ENCODE measurements at places on chromosomes 6 and 20.
A peak's percentile ranks its signal among the peaks of the same experiment; 100 is the strongest.

DNA sequence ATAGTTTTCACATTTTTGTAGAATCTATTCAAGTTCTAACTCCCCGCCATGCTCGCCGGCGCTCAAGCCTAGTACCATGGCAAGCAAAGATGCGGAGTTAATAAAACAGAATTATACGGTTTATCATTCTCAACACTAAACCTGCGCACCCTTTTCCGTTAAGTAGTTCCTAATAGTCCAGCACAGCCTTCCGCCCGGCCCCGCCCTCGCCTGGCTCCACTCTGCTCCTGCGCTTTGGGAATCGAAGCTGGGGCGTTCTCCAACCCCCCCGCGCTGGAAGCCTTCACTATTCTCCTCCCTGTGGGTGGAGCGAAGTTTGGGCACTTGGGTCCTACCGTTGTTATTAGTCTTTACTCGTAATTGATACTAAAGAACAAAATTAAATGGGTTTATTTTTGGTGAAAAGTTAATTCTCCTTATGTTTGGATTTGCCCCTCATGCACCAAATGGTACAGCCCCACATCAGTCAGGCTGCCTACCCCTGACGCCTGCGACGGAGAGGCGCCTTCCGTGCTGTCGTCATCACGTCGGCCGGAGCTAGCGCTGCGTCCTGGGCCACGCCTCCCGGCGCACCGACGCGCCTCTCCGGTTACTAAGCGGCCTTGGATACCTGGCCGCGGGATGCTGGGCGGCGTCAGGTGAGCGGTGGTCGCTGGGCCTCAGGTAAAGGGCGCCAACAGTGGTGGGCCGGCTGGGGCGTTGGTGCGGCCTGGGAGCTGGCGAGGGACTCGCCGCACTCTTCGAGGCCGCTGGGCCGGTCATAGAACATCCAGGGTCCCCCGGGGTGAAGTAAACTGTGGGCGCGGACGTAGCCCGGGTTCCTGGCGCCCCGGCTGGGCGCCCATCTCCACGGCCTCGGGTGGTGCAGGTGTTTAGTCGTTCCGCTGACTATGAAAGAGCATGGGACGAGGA, at the start of gene IFT52:
Gene IFT52 (plus strand): TSS at position 546 of the 912 bp plus-strand sequence. CDS start 3,762 bp downstream, outside the sequence.
- DNase-seq = peak; percentile 94

- DNase-seq = peak; percentile 99
Observed at GRCh38 chr6:138227316-138227781, 9.1 kb upstream of the PBOV1 start.

- DNase-seq = no peak
Observed at GRCh38 chr6:30100585-30101443, 12.1 kb downstream of the TRIM31 start.

DNA sequence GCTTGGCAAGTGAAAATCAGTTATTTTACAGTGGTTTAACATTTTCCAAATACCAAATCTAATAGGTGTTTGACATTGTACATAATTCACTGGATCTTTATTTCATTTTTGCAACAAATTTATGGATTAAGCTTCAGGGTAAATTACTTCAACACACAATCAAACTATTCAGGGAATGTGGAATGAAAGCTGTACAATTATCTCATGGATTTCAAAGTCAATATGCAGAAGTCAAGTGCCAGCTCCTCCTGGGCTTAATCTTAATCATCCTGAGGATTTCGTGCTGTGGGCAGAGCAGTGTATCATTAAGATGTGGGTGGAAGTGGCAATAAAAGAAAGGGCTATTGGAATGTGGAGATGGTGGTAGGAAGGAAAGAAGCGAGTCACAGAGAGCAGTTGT, 548.8 kb downstream of the COL12A1 start:
- DNase-seq = no peak

DNA sequence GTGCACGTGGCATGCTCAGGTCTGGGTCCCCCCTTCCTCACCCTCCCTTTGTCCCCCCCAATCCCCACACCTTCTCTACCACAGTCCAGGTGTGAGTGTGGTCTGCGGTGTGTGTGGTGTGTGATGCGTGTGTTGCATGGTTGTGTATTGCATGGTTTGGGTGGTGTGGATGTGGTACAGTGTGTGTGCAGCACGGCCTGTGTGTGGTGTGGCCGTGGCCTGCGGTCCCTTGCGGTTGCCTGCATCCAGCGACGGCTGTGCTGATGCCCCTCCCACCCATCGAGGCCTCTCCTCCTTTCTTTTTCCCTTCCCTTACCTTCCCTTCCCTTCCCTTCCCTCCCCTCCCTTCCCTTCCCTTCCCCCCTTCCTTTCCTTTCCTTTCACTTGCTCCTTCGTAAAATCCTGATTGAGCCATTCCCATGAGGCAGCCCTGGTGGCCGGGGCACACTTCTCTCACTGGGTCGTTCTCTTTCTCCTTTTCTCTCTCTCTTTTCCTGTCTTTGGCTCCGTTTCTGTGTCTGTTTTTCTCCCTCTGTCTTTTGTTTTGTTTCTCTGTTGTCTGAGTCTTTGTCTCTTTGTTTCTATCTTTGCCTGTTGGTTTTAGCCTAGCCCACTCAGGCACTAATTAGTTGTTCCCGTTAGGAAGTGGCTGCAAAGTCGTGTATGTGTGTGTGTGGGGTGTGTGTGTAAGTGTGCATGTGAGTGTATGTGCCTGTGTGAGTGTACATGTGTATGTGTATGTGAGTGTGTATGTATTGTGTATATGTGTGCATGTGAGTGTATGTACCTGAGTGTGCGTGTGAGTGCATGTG, 65.7 kb downstream of the SRC start:
- DNase-seq = no peak

DNA sequence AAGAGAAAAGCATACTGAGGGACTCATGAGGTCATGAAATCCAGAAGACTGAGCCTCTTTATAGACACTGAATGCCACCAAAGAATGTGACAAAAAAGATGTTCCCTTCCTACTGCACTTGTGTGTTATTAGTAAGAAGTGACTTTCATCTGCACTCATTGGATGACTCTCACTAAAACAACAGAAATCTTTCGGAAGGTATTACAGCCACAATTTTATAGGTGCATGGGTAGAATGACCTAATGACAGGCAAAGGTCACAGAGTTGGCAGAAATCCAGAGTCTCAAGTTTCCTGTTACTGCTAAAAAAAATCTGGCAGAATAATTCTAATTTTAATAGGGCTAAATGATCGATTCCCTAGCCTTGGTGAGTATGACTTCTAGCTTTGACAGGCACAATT, 13.3 kb downstream of the PKHD1 start:
- DNase-seq = no peak

DNA sequence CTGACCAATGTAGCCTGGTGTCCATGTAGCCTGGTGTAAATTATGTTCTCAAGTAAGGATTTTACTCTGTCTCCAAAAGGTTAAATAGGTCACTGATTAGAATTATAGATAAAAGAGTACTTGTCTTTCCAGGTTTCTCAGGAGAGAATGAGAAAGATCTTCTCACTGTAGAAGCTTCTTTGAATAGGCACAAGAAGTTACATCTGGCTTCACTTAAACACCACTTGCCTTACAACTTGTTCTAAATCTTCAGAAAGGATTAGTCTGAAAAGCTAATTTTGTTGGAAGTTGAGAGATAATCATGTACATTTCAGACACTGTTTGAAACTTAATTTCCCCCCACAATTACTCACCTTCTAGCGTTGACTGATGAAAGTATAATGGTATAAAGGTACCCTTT, 275.3 kb downstream of the FARS2 start:
- no peak for DNase-seq

- DNase-seq = no peak
Observed at GRCh38 chr6:132780770-132781371, 17.6 kb downstream of the SLC18B1 start.

- DNase-seq = no peak
Observed at GRCh38 chr6:77123527-77123926, 339.8 kb downstream of the HTR1B start.

- DNase-seq = no peak
Observed at GRCh38 chr6:110703010-110703905, 112.0 kb downstream of the CDK19 start.

- DNase-seq = no peak
Observed at GRCh38 chr6:117497237-117497636, 14.8 kb downstream of the DCBLD1 start.

DNA sequence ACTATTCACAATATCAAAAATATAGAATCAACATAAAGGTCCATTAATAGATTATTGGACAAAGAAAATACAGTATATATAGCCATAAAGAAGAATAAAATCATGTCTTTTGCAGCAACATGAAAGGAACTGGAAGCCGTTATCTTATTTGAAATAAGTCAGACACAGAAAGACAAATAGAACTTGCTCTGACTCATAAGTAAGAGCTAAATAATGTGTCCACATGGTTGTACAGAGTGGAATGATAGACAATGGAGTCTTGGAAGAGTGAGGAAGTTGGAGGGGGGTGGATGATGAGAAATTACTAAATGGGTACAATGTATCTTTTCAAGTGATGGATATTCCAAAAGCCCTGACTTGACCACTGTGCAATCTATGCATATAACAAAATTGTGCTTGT, 613.5 kb downstream of the PHF3 start:
- DNase-seq = no peak

- DNase-seq = no peak
Observed at GRCh38 chr6:155315516-155315871, 1.2 kb upstream of the TFB1M start.

DNA sequence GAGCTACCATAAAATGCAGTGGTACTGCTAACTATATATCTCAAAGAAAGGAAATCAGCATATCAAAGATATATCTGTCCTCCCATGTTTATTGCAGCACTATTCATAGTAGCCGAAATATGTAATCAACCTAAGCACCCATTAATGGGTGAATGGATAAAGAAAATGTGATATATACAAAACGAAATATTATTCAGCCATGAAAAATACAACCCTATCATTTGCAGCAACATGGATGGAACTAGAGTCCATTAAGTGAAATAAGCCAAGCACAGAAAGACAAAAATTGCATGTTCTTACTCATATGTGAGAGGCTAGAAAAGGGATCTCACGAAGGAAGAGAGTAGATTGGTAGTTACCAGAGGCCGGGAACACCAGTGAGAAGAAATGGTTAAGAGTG, 126.1 kb downstream of the PDE10A start:
- DNase-seq = no peak

DNA sequence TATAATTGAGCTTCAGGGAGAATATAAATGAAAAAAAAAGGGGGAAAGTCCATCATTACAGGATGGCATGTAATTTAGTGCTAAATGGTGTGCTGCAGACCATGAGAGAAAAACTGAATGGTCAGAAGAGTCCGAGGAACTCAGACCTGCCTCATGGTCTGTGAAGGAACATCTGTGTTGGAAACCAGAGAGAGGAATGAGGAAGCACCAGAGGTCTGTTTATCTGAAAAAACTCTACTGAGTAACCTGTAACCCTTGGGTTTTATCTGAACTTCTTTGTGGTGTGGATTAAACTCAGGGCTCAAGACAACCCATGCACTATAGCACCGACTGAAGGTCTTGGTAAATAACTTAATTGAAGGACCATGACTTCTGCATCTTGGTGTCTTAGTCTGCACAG, 108.1 kb downstream of the RNF144B start:
- no peak for DNase-seq

DNA sequence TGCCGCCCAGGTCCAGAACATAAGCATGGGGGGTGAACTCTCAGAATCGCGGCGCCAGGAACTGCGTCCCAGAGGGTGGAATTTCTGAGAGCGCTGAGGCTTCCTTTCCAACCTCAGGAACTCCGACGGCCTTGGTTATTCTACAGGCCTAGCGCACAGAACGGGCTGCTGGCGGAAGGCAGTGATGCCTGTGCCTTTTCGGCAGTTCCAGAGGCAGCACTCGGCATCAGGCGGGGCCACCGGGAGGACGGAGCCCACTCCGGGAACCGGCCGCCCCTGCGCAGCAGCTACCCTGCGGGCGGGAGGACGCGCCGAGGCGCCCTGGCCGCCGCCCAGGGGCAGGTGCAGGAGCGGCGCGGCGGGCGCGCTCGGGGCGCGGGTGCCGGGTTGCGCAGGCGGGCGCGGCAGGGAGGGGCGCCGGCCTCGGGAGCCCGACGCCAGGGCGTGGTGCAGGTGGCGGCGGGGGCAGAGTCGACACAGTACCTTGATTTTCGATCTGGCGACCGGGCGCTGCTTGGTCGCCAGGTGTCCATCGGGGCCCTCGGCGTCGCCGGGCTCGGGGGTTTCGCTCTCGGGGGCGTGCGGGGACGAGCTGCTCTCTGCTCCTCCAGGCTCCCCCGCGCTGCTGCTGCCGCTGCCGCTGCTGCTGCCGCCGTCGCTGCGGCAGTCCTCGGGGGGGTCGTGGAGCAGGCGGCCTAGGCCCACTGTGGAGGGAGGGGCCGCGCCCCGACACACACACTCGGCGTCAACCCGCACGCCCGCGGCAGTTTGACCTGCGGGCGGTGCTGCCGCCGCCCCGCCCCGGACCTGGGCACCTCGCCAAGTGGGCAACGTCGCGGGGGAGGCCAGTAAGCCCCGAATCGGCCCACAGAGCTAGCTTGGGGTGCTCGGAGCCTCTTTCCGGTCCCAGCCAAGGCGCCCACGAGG, 1.3 kb downstream of the OVOL2 start:
- DNase-seq = peak; percentile 67

DNA sequence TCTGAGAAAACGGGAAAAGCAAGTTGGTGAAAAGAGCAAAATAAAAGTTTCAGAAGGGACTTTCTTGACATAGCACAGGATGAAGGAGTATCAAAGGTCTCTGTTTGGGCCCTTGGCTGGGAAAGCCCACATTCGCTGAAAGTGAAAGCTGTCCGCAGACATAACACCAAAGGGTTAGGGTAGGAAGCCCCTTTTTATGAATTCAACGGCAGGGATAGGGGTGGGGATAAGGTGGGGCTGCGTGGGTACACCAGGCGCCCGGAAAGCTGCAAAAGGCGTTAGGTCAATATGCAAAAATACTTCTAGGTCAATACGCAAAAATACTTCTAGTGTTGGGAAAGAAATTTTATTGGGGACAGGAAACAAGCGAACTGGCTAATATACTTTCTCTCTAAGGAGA, 135.1 kb downstream of the OR2B2 start:
- DNase-seq = no peak

DNA sequence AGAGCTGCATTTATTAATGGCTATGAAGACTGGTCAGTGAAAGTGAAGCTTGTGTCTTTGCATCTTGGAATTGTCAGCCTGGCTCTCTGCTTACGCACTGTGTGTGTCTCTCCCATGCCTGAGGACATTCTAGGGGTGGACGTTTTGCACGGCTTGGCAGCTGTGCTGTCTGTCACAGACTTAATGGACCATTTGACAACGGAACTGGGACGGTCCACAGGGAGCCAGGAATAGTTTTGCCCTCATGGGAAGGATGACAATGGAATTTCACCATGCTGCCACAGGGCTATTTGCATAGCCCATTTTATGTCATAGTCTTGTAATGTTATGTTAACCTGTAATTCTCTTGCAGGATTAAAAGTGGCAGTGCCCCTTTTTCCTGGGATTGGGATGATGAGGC, 44.7 kb downstream of the OR2B6 start:
- peak; percentile 90 for DNase-seq

GRCh38 chr6:5665173-5665572, 341.6 kb downstream of the NRN1 start:
- no peak for DNase-seq

DNA sequence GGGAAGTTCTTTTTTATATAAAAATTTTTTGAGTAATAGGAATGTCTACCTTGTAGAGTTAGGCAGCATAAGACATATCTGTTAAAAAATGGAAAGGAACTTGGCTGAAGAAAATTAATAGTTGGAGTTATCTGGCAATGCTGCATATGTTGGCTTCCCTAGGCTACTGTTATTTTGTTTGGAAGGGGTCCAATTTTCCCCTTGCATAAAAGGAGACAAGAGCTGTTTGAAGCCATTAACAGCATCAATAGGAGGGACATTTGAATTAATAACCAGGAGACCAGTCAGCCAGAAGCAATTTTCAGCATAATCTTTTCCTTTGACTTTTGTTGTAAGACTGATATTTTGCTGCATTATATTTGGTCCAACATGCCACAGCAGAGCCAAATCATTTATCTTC, 80.9 kb upstream of the TAB2 start:
- no peak for DNase-seq
